ENCODE measurements at places on chromosomes 13 and 19. TPM values are rescaled to one million over a fixed set of nuclear protein-coding genes. Genes with fewer than 3 reads are reported as not detected.

- no peak for DNase-seq
Measured at GRCh38 chr13:47480121-47480520, 521.0 kb downstream of the SUCLA2 start.

DNA sequence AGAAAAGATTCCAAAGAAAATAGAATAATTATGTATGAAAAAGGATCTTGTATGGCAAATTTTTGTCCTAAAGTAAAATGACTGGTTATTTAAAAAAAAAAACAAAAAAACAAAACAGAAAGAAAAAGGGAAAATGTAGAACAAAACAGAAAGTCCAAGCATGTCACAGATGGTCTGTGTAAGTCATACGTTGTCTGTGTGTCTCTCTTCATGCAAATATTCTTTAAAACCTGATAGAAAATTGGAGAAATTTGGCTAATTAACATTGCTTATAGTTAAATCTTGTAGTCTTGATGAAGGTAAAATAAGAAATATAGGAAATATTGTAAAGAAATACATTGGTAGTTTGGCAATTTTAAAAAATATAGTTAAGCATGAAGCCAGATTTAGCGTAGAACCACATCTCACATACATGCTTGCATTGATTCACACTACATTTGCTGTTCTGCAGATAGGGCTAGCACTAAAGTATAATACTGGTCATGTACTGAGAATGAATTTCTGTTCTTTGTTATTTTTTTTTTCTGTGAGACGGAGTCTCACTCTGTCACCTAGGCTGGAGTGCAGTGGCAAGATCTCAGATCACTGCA lies 58.4 kb downstream of the SPRYD7 start:
- DNase-seq: no peak

GRCh38 chr19:4049432-4049831 lies 17.3 kb downstream of the ZBTB7A start:
- DNase-seq: no peak

DNA sequence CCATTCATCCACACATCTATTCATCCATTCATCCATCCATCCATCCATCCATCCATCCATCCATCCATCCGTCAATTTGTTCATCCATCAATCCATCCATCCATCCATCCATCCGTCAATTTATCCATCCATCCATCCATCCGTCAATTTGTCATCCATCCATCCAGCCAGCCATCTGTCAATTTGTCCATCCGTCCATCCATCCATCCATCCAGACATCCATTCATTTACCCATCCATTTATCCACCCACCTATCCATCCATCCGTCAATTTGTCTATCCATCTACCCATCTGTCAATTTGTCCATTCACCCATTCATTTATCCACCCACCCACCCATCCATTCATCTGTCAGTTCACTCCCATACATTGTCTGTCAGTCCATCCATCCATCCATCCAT lies 209.5 kb upstream of the ZNF536 start:
- DNase-seq: no peak

DNA sequence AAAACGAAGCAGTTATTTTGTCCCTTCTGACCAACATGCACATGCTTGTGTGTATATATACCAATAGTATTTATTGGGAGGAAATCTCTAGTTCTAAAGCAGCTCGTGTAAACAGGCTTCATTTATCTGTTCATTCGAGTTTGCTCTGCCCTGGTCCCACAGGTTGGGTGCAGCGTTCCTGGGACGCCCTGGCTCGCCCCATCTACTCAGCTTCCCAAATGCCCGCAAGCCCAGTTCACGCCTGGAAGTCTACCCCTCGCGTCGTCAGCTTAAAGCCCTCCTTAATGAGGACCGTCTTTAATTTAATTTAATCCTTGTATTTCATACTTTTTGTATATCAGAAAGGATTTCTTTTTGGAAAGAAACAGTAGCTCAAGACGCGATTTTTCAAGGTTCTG lies 604 bp downstream of the THSD1 start:
- no peak for DNase-seq

GRCh38 chr19:1523412-1524286 lies at the start of gene PLK5:
Gene PLK5, plus strand, starts transcription at chr19:1524077. Its CDS starts 2,920 bp downstream, at chr19:1526997.
- no peak for DNase-seq

DNA sequence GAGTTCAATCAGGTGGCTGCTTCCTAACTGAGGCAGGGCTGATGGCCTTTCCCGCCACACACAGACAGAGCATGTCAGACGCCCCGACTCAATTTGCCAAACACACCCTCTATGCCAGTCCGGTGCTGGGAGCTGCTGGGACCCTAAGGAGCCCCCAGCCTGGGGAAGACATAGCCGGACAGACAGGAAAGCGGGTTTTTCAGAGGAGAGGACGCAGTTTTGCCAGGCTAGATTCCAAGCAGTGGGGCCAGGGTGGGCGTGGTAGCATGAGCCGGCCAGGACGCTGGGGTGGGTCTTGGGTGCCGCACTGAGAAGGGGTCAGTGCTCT lies 19.8 kb downstream of the MAST3 start:
- no peak for DNase-seq

DNA sequence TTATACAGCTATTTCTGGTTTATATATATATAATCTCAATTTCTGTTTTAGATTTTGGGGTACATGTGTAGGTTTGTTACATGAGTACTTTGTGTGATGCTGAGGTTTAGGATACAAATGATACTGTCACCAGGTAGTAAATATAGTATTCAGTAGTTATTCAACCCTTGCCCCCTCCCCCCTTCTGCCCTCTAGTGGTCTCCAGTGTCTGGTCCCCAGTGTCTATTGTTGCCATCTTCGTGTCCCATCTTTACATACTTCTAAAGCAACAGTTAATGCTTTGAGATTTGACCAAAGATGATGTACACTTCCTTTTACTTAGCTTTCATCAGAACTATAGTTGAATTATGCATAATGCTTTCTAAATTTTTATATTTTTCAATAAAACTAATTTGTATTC lies 1623.4 kb upstream of the PRR20A start:
- DNase-seq: no peak

GRCh38 chr19:39265321-39265916 lies 2.8 kb upstream of the IFNL2 start:
- DNase-seq: peak; percentile 1

DNA sequence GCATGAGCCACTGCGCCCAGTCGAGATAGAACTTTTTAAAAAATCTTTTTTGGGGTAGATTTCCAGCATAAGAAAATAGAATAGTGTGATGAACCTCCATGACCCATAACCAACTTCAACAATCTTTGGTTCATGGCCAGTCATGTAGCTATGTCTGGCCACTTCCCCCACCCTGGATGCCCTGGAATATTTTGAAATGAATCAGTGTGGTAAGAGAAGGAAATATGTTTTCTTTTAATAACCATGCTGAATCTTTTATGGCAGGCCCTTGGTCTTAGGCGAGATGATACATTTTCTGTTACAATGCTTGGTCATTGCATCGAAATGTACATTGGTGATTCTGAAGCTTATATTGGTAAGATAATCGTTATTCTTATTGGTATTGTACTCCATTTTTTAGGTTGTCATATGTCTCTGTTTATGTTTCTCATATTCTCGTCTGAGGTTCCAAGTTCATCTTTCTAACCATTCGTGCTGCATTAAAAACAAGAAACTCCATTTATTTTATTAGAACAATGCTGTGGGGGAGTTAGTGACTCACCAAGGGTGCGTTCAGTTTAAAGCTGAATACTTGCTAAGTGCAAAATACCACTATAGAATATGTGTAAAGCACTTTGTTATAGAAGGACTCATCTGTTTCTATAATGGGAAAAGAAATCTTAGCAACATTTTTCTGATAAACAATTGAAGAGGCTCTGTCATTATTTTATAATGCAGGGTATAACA lies 16.4 kb upstream of the UPF3A start:
- no peak for DNase-seq

GRCh38 chr13:27130979-27131623 lies 40.5 kb downstream of the USP12 start:
- DNase-seq: peak; percentile 57

SCEL gene
- not detected for total RNA-seq

VSTM2B gene
- total RNA-seq: not detected
